Karpas-422 (cell line): ENCODE measurements at places on chromosomes 12 and 14.
A peak's percentile ranks its signal among the peaks of the same experiment; 100 is the strongest.

DNA sequence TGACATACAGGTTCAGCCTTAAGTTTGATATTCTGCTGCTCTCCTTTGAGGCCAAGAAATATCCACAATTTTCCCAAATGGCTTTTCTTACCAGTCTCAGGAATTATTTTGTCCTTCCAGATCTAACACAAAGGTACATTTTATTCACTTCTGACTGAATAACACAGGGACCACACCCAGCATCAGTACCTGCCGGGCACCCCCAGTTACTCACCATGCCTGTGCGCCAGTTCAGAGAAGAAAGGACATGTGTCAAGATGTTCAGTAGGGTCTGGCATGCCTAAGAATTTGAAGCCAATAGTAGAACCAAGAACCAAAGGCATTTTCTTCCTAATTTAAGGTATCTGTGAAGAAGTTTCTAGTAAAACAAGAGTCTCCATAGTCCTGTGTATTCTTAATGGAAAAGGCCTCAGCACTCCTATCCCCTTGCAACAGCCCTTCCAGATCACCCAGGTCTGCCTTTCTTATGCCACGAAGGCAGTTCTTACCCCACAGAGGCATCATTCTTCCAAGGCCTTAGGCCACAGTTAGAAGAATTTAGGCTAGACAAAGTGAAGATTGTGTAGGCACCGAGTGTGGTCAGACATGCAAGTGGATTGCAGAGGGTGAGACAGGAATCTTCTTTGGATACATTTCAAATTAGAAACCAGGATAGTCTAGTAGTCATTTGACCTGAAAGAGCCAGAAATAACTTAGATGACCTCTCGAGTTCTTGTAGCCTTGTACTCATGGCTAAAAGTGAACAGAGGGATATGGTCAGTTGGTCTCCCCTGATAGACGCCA, 140.1 kb upstream of the HIF1A start:
- no peak for DNase-seq

DNA sequence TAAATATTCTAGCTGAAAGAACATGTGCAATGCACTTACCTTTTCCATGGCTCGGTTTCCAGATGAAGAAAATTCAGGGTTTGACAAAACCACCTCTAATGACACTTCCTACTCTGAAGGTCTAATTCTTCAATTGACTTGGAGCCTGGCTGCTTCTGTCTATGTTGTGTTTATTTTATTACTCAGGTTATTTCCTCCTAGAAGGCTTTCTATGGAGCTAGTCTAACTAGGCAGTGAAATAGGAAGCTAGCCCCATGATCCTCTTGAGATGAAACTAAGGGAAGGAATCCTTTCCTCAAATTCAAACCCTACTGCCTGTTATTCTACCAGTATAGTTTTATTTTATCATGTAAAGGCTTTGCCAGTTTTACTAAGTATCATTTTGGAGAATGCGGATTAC, 20.9 kb upstream of the IFNG-AS1 start:
- no peak for DNase-seq

GRCh38 chr12:124183172-124183571, 111.7 kb upstream of the RFLNA start:
- DNase-seq, result peak; percentile 31

GRCh38 chr12:42776396-42776795, 186.8 kb upstream of the PRICKLE1 start:
- no peak for DNase-seq

DNA sequence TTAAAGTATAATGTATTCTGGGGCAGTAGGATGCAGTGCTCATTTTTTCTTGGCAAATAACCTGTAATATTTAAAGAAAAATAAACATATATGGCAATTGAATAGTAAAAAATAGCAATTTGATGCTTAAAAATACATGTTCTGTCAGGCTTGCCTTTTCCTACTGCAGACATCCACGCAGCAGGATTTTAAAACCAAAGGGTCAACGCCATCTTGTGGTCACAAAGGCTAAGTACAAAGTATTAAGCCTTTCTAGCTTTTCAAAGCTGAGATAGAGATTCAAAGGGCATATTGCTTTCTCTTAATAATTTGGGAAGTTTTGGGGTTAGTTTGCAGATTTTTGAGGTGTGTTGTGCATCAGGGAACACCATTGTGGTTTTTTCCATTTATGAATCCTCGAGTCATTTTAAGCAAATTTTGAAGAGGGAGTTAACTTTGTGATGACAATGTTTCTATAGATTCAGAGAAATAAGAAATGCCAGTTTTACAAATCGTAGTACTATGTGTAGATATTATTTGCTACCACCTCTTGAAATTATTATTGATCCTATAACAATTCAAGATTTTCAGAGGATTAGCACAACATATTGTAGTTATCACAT, 4.7 kb upstream of the CCER1 start:
- DNase-seq, result peak; percentile 82

DNA sequence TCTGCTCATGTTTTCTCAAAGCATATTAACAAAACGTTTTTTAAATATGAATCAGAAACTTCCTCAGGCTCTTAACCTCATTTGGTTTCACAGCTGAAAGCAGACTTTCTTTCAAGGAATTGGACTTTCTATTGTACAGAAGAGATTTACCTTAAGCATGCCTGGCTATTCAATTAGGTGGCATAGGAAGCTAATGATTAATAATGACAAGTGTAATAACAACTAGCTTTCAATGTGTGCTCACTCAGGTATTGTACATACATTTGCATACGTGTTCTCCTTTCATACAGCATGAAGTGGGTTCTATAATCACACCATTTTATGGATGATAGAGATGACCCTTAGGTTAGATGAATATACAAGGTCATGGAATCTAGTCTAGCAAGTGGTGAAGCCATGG, 115.7 kb downstream of the ANO6 start:
- no peak for DNase-seq

GRCh38 chr14:51596488-51597117, 55.1 kb upstream of the FRMD6 start:
- no peak for DNase-seq

- DNase-seq, result no peak
These were observed 29.0 kb upstream of the AKAP6 start for GRCh38 chr14:32300136-32300535.

- no peak for DNase-seq
These were observed 132.9 kb downstream of the CEP83 start for GRCh38 chr12:94326727-94327126.
